ENCODE measurements at places on chromosomes 6 and 20. TPM values are rescaled to one million over a fixed set of nuclear protein-coding genes. Genes with fewer than 3 reads are reported as not detected.

- H3K27ac ChIP-seq, result peak overlapping the region; percentile 77
- H3K27me3 ChIP-seq, result peaks cover 8% of the 10 kb centered on the region
- peak overlapping the region; percentile 79 for H3K4me3 ChIP-seq
Observed at GRCh38 chr6:119077391-119077642, 1.1 kb downstream of the FAM184A start.

Gene MUC22
- not detected for total RNA-seq

- no peak overlapping the region for H3K4me3 ChIP-seq
- no peaks in the 10 kb centered on the region for H3K36me3 ChIP-seq
- DNase-seq, result no peak
- no peak overlapping the region for H3K27ac ChIP-seq
Observed at GRCh38 chr6:12335131-12335527, 45.0 kb downstream of the EDN1 start.

DNA sequence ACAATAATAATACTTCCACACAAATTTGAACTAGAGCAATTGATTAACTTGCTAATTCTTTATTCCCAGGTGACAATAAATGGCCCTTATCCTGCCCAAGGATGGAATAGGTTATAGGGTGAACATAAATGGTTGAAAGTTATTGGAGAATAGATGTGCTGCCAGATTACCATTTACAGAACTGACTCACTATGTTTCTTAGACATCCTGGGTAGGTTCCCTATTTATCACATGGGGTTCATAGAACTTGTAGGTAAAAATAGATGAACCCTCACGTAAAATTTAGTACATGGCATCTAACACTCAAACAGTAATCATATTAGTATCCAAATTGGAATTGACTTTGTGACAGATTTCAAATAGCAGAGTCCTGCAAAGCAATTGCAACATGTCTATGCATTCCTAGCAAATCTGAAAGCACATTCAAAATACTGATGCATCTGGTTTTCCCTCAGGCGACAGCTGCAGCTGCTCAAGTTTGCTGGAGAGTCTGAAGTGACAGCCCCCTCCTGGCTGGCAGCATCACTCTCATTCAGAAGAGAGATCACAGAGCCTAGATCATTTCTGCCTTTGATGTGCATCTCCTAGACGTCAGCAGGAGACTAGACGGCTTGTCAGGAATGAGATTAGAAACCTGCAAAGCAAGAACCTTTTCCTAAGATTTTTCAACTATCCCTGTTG lies 80.2 kb upstream of the RNF217 start:
- peaks cover 6% of the 10 kb centered on the region for H3K4me1 ChIP-seq
- no peaks in the 10 kb centered on the region for H3K36me3 ChIP-seq
- no peak for DNase-seq
- H3K4me3 ChIP-seq, result no peak overlapping the region

GRCh38 chr6:7161253-7161623 lies 53.5 kb downstream of the RREB1 start:
- H3K4me1 ChIP-seq, result peaks cover 3% of the 10 kb centered on the region
- no peak overlapping the region for H3K4me3 ChIP-seq
- no peak for DNase-seq
- no peaks in the 10 kb centered on the region for H3K27me3 ChIP-seq
- H3K36me3 ChIP-seq, result peaks cover 6% of the 10 kb centered on the region
- no peak overlapping the region for H3K27ac ChIP-seq

GRCh38 chr6:134734312-134734869 lies 215.5 kb downstream of the ALDH8A1 start:
- no peaks in the 10 kb centered on the region for H3K4me1 ChIP-seq
- H3K27ac ChIP-seq, result no peak overlapping the region
- H3K36me3 ChIP-seq, result no peaks in the 10 kb centered on the region
- H3K27me3 ChIP-seq, result peaks cover 20% of the 10 kb centered on the region
- no peak for DNase-seq
- no peak overlapping the region for H3K4me3 ChIP-seq

GRCh38 chr6:23350752-23351453 lies 775.1 kb upstream of the NRSN1 start:
- no peak overlapping the region for H3K27ac ChIP-seq
- H3K36me3 ChIP-seq, result no peaks in the 10 kb centered on the region
- no peak overlapping the region for H3K4me3 ChIP-seq
- DNase-seq, result no peak
- no peaks in the 10 kb centered on the region for H3K4me1 ChIP-seq

GRCh38 chr6:39357998-39358686 lies 35.6 kb upstream of the KCNK16 start:
- no peaks in the 10 kb centered on the region for H3K4me1 ChIP-seq
- H3K27me3 ChIP-seq, result peaks cover 2% of the 10 kb centered on the region
- no peak overlapping the region for H3K27ac ChIP-seq

DNA sequence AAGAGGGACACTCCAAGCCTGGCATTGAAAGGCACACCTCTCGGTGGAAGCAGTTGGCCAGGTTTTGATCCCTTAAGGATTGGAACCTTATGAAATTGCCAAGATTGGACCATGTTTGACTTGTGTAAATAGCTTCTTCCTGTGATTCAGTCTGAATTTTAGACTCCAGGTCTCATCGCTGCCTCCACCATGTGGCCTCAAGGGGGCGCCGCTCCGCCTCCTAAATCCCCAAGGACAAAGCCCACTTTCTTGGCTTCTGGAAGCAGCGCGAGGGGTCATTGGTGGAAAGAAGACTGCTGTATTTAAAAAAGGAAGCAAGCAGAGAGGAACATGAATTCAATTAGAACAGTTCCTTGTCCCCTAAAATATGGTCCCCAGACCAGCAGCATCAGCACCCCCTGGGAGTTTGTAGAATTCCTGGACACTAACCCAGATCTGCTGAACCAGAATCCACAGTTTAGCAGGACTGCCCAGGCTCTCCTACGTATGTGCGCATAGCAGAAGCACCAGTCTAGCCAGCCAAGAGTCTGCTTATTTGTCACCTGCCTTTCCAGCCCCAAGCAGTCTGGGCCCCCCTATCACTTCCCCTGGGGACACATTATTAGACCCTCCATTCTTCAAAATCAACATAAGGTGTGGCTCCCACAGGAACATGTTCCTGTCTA lies 108.5 kb downstream of the LY86 start:
- H3K27me3 ChIP-seq, result peaks cover 15% of the 10 kb centered on the region
- no peaks in the 10 kb centered on the region for H3K36me3 ChIP-seq
- no peak overlapping the region for H3K4me3 ChIP-seq
- DNase-seq, result peak; percentile 9
- H3K4me1 ChIP-seq, result peaks cover 31% of the 10 kb centered on the region

Gene MYT1
- total RNA-seq, result not detected

Gene SPACA1
- total RNA-seq, result not detected

- H3K27ac ChIP-seq, result no peak overlapping the region
- H3K36me3 ChIP-seq, result no peaks in the 10 kb centered on the region
- H3K4me1 ChIP-seq, result no peaks in the 10 kb centered on the region
- no peak overlapping the region for H3K4me3 ChIP-seq
- DNase-seq, result no peak
- H3K27me3 ChIP-seq, result no peaks in the 10 kb centered on the region
Observed at GRCh38 chr6:71675386-71675785, 211.0 kb upstream of the RIMS1 start.

Gene HLA-DOA
- total RNA-seq, result 1.8 TPM

Gene DYNLT2
- total RNA-seq, result 2.2 TPM

DNA sequence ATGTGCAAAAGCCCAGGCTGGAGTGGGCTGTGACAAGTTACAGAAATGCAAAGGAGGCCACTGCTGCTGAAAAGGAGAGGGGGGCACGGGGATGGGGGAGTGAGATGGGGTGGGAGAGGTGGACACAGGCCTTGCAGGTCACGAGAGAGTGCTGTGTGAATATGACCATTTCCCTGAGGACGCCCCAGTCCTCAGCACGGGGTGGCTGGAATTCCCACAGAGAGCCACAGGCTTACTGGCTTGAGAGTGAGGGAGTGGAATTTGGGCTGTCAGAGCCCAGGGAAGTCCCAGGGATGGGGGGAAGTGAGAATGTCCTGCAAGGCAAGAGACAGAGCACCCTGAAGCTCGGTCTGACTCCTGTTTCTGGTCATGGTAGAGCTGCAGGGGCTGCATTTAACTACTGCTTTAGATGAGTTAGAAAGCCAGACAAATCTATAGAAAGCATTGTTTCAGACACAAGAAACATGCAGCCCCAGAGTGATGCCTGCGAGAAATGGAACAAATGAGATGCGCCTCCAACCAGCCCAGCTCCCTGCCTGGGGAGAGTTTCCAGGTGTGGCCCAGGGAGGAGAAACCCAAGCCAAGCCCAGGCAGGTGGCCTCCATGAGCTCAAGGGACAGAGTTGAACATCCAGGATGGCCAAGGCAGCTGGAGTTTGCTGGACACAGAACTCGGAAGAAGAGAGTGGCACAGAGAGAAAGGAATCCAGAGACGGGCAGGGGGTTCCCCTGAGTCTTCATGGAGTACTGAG lies 30.5 kb downstream of the NPEPL1 start:
- H3K4me3 ChIP-seq, result no peak overlapping the region
- H3K36me3 ChIP-seq, result no peaks in the 10 kb centered on the region

Data from activated T-helper 1 cell treated with anti-CD3 and anti-CD28 coated beads, Interleukin-12 subunit alpha, Interleukin-12 subunit beta, Interleukin-2, Interleukin-4 antibody, amounts not matched to agents 30 ng/mL and 10 ng/mL and 1 ng/mL, durations not matched to agents 14 hours and 24 hours and 36 hours (primary cell).